Activated naive CD4-positive, alpha-beta T cell (primary cell): ENCODE measurements at places on chromosomes 7 and 10.
A peak's percentile ranks its signal among the peaks of the same experiment; 100 is the strongest.

GRCh38 chr7:22841954-22842353 is 19.3 kb upstream of the TOMM7 start:
- no peak for DNase-seq

- DNase-seq: no peak
Measured at GRCh38 chr10:133394801-133395221, 854 bp downstream of the MTG1 start.

DNA sequence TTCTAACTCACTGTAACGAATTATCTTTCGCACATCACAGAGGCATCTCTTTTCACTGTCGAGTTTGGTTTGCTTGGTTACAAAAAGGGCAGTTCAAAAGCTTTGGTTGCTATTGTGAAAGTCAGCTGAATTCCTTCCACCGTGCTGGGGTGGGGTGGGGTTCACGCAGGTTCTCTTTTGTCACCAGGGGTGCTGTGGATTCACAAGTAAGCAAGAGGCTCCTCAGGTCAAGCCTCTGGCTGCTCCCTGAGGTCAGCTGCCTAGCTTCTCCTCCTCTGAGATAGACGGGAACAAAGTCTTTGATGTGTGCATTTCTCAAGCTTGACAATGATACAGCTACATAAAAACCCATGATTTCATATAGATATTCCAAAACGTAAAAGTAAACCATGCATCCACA is 47.7 kb downstream of the EGFR start:
- no peak for DNase-seq

GRCh38 chr7:51234139-51234538 is 82.5 kb downstream of the COBL start:
- no peak for DNase-seq

- no peak for DNase-seq
Measured at GRCh38 chr7:5692845-5693278, 88.6 kb downstream of the RNF216 start.

GRCh38 chr10:63752318-63752717 is 231.1 kb downstream of the REEP3 start:
- DNase-seq: no peak

- no peak for DNase-seq
Measured at GRCh38 chr7:67301667-67302066, 305.0 kb downstream of the TYW1 start.

DNA sequence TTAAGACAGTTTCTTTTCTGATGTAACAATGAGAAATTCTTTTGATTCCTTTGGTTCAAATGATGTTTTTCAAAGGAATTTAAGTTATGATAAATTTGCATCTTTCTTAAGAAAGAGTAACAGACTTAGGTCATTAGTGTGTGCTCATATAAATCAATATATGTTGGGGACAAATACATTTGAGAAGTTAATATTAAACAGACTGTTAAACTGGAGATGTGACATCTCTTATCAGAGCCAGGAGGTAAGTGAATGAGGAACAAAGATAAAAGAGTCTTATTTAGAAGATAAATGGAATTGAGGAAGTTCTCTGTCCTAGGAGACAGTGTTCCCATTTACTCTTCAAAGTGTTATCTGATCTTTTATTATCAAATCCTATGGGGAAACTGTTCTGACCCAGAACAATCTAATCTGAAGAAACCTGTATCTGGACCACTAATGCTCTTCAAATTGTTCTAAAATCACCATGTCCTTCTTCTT is 104.8 kb upstream of the LAMB4 start:
- no peak for DNase-seq

DNA sequence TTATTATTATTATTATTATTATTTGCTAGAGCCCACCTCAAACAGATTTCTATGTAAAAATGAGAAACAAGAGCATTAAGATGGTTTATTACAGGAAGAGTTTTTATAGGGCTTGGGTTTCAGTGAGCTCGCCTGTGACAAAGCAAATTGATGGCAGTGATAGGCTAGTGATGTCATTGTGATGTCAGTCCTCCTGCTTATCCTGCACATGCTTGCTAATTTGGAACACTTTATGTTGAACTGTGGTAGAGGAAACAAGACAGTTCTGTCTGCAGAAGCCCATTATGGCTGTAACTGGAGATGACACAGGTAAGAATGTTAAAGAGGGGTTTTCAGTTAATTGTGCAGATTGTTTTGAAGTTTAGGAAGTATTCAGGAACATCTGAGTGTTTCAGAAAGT is 68.3 kb downstream of the CREM start:
- no peak for DNase-seq

GRCh38 chr10:42963312-42963711 is 113.6 kb upstream of the RET start:
- DNase-seq: no peak

DNA sequence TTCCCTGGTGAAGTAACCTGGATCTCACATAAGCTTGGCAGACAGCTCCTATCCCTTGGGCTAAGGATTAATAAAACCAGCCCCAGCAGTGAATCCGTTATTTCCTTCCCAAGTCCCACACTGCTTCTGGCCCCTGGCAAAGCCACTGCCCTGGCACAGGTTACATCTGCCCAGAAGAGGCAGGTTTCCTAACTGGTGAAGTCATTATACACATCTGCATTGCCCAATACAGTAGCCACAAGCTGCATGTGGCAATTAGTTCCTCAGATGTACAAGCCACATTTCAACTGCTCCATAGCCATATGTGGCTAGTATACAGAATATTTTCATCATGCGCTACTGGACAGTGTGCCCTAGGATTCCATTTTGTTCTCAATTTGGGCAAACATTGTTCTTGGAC is 273.0 kb downstream of the GRM8 start:
- no peak for DNase-seq

GRCh38 chr10:121771966-121772365 is 155.9 kb downstream of the ATE1 start:
- DNase-seq: no peak

GRCh38 chr10:50614444-50615137 is 9.2 kb downstream of the SGMS1 start:
- DNase-seq: no peak

DNA sequence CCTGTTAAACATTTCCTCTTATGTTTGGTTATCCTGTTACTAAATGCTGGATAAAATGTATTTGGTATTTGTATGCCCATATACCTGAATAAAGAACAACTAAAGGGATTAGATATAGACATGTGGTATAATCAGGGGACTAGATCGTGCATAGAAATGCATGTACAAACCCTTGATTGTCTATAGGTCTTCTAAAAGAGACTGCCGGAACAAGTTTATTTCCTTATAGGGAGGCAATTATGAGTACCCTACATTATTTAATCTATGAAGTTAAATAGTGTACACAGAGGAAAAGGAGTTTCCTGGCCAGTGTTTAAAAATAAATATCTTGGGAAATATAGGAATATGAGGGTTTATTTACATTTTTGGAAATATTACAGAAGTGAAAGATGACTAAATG is 44.6 kb downstream of the CCSER2 start:
- DNase-seq: no peak

- DNase-seq: no peak
Measured at GRCh38 chr7:87178320-87178719, 26.1 kb downstream of the DMTF1 start.

DNA sequence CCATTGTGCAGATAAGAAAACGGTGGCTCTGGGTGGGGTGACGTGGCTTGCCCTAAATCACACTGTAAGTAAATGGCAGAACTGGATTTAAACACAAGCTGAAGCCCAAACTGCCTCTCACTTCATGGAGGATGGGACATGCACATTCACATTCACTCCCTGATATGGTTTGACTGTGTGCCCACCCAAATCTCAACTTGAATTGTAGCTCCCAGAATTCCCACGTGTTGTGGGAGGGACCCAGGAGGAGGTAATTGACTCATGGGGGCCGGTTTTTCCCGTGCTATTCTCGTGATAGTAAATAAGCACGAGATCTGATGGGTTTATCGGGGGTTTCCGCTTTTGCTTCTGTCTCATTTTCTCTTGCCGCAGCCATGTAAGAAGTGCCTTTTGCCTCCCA is 32.4 kb downstream of the CHST15 start:
- no peak for DNase-seq

GRCh38 chr10:119429771-119430170 is 112.7 kb downstream of the RGS10 start:
- no peak for DNase-seq

DNA sequence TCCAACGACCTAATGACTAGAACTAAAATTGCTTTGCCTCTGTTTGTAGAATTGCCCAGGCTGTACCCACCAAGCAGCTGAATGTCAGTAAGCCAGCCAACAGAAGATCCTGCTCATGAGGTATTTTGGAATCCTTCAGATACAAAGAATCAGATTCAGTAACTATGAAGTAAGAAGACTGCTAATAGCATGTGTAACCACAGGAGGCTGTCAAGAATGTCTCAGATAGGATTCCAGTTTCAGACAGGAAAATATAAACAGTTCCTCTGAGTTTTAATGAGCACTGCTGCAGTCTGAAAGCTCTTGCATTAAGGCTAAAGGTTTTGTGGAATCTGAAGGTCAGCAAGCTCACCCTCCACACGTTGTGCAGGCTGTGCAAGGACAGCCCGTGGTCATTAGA is 112.6 kb upstream of the ADAM12 start:
- no peak for DNase-seq

- DNase-seq: no peak
Measured at GRCh38 chr10:98533746-98534445, 87.2 kb upstream of the HPS1 start.

DNA sequence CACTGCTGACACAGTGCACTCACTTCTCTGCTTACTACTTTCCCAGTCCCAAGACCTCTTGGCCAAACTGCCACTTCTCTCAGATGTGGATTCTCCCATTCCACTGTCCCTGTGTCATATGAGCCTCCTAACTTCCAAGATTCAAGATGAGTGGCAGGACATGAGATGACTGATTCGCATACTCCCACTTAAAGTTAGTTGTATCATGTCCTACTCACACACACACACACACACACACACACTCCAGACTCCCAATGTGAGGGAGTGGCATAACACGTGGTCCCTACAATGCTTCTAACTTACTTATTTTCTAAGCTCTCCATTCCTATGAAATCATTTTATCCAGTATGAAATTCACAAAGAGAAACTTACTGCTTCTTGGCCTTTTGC is 67.0 kb upstream of the CAV2 start:
- DNase-seq: no peak

- no peak for DNase-seq
Measured at GRCh38 chr7:4629287-4629895, 52.7 kb upstream of the FOXK1 start.

- DNase-seq: peak; percentile 78
Measured at GRCh38 chr10:74150204-74150989, at the start of gene AP3M1. Gene AP3M1 (minus strand): TSS chr10:74150828. CDS start chr10:74138379, 12,449 bp downstream.

GRCh38 chr7:142300689-142301088 is 42.8 kb upstream of the PRSS58 start:
- DNase-seq: no peak

GRCh38 chr7:47669901-47670384 is 88.0 kb upstream of the TNS3 start:
- DNase-seq: no peak

- no peak for DNase-seq
Measured at GRCh38 chr10:548238-548901, 141.1 kb downstream of the DIP2C start.

- DNase-seq: no peak
Measured at GRCh38 chr10:100340948-100341847, 5.8 kb upstream of the SCD start.

- DNase-seq: no peak
Measured at GRCh38 chr7:91030680-91031380, 233.4 kb upstream of the FZD1 start.

- DNase-seq: no peak
Measured at GRCh38 chr10:785861-786214, 96.4 kb upstream of the DIP2C start.

DNA sequence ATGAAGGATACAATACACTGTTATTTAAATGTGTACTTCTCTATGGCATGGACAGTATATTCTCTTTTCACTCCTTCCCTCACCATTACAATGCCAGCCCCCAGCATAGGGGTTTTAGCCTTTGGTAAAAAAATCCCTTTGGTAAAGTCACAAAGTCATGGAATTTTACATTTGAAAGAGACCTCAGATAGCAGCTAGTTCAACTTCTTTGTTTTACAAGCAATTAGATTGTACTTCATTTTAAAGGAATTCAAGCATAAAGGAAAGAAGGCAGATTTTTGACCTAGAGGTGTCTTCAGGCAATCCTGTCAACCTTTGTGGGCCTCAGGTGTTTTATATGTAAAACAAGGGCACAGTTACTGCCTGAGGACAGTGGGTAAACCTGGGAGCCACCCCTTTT is 1188.4 kb upstream of the AUTS2 start:
- no peak for DNase-seq

GRCh38 chr7:80150611-80151273 is 16.1 kb downstream of the GNAI1 start:
- no peak for DNase-seq

GRCh38 chr7:159107161-159107892 is 37.3 kb downstream of the VIPR2 start:
- no peak for DNase-seq

GRCh38 chr7:25062380-25062779 is 62.7 kb downstream of the CYCS start:
- no peak for DNase-seq
